Thoracic aorta endothelial cell (primary cell): ENCODE measurements at places on chromosomes 4 and X. TPM values are rescaled to one million over a fixed set of nuclear protein-coding genes. Genes with fewer than 3 reads are reported as not detected.

The ETDB gene
- not detected in 2 replicates for total RNA-seq

The AREG gene
- total RNA-seq = 0.36 TPM in 1 of 2 replicates, not detected in the other

The ADAM29 gene
- total RNA-seq = not detected in 2 replicates

The FAM114A1 gene
- total RNA-seq = 162 and 197 TPM in 2 replicates

The UGT2B11 gene
- not detected in 2 replicates for total RNA-seq

The USP26 gene
- not detected in 2 replicates for total RNA-seq

The FRMPD3 gene
- total RNA-seq = not detected in 2 replicates

The BLTP1 gene
- total RNA-seq = 101 and 114 TPM in 2 replicates

The WWC2 gene
- total RNA-seq = 49.7 and 50.0 TPM in 2 replicates

The DBET gene
- total RNA-seq = not detected in 2 replicates

The RGN gene
- 1.1 and 1.9 TPM in 2 replicates for total RNA-seq

The PLRG1 gene
- 88.2 and 99.6 TPM in 2 replicates for total RNA-seq

The OR13H1 gene
- total RNA-seq = not detected in 2 replicates
